ENCODE measurements at places on chromosomes 5 and 9.

- no peak for DNase-seq
Measured at GRCh38 chr5:114883675-114884074, 286.0 kb downstream of the TRIM36 start.

GRCh38 chr9:18675332-18675731 lies 201.4 kb downstream of the ADAMTSL1 start:
- no peak for DNase-seq

GRCh38 chr5:174086751-174087150 lies 41.2 kb downstream of the NSG2 start:
- no peak for DNase-seq

GRCh38 chr5:166436872-166437271 lies 1854.6 kb upstream of the WWC1 start:
- DNase-seq: no peak

DNA sequence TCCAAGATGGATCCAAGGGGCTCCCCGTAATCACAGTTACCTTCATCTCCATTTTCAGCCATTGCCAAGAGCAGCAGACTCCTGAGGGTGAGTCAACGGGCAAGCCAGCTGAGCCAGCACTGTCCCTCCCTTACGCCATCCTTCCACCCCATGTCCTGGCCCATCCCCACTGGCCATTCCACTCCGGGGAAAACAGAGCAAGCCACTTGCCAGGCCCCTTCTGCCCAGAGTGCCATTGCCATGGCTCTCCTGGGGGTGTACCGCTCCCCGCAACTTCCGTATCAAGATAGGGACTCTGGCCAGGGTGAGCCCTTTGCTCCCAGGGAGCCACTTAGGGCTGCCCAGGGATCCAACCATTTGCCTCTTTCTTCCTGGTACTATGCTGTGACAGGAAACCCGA lies 48.9 kb upstream of the CDKN2AIPNL start:
- no peak for DNase-seq

- no peak for DNase-seq
Measured at GRCh38 chr5:139410993-139411828, 7.3 kb upstream of the SPATA24 start.

All from SHP77 treated with DMSO at 0.1 percent for 48 hours (cell line).